CD4-positive, alpha-beta T cell treated with Interleukin-21 for 1 hour (primary cell): ENCODE measurements at places on chromosomes 16 and 17.

- DNase-seq: no peak
Observed at GRCh38 chr17:28515518-28515917, 9.4 kb downstream of the FOXN1 start.

DNA sequence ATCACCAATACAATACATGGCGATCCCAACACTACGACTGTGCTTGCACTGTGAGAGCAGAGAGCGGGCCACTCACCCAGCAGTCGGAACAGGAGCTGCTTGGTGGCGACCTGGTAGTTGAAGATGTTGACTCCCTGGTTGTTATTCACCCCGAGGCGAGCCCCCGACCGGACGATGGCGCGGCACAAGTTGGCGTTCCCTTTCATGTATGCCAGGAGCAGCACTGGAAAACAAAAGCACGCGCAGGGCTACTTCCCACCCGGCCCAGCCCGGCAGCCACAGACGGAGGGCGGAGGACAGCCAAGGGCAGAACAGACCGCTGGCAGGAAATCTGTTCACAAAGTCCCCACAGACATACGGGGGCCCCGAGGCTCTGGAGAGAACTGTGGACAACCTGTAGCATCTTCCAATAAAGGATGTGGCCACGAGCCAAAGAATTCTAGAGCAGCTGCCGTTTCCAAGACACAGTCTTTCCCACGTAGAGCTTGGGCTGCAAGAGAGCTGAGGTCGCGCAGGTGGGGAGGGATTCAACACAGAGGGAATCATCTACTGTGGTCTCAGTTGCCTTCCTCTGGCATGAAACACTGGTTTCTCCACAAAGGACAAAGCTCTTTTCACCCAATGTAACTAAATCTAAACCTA, 27.8 kb downstream of the CYB5D2 start:
- DNase-seq: no peak

- no peak for DNase-seq
Observed at GRCh38 chr16:68781784-68782183, 44.7 kb downstream of the CDH1 start.

- DNase-seq: no peak
Observed at GRCh38 chr17:27502526-27503324, 46.5 kb downstream of the KSR1 start.

DNA sequence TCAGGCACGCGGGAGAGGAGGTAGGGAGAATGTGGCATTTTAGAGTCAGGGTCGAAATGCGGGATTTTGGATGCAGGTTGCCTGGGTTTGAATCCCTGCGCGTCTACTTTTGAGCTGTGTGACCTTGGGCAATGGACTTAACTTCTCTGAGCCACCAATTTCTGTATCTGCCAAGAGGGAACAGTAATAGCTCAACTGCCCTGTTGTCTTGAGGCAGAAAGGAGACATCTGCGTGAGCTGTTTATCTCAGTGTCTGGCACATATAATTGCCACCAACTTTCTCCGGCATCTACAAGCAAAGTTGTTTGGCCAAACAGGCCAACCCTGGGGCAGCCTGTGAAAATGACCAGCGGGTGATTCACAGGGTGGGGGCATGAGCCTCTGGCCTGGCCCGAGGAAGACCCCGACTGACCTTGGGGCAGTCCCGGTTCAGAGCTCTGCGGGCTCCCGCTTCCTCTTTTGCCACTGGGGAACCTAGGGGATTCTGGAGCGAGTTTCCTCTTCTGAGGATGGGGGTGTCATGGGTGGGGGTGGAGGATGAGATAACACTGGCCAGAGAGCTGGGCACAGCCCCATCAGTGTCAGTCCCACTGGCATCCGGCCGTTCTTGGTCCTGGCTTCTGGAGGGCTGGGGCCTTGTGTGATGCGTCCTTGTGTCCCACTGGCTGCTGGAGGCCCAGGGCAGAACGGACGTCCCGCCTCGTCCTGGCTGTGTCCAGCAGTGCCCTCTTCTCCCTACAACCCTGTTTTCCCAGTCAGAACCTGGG, 1.3 kb downstream of the SNN start:
- peak; percentile 17 for DNase-seq

DNA sequence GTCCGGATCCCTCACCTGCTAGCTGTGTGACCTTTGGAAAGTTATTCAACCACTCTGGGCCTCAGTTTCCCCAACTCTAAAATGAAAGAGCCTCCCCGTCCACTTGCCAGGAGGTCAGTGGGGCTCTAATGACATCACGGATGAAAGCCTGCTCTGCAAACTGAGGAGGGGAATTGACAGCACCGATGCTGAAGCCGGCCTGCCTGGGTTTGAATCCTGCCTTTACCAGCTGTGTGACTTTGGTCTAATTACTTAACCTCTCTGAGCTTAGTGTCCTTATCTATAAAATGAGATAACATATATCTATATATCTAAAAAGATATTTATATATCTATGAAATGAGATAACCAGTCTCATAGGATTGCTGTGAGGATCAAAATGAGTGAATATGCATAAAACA, 1.9 kb downstream of the STX1B start:
- DNase-seq: no peak

GRCh38 chr17:56028837-56029236, 124.4 kb upstream of the ANKFN1 start:
- no peak for DNase-seq

- DNase-seq: no peak
Observed at GRCh38 chr17:2043785-2044184, 2.0 kb downstream of the OVCA2 start.

- DNase-seq: no peak
Observed at GRCh38 chr17:73782641-73783381, 138.6 kb upstream of the SDK2 start.

DNA sequence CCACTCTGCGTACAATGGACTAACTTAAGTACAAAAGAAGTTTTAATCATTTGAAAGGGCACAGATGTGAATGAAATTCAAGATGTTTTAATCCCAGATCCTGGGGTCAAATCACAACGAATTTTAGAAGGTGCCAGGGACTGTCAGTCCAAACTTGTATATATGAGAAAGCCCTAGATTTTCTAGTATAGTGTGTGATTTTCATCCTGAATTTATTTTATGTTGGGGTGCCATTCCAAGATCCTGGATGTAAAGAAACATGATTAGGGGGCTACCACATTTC, 64.3 kb downstream of the TUBD1 start:
- DNase-seq: no peak

DNA sequence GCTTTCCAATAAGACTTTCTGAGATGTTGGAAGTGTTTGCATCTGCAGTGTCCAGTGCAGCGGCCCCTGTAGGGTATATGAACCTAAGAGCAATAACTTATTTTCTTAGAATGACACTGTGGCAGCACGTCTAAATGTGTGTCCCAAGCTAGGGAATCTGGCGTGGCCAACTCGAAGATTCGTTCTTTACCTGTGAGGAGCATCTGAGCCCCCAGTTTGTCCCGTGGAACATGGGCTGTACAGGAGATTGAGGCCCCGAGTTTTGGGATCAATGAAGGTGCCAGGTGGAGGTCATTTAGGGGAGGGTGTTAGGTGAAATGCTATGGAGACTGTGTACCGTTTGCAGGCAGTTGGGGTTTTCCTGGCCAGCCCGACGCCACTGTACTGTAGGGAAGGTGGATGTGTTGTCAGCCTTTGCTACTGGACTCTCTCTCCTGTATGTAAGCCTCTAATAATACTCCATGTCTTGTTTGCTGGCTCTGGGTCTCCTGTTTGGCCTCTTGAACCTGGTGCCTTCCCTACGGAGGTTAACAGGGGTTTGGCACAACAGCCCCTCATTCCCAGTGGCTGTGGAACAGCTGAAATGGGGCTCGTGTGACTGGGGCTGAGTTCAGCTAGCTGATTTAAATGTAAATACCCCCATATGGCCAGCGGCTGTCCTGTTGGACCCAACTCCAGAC, 45.5 kb upstream of the SDK2 start:
- no peak for DNase-seq

DNA sequence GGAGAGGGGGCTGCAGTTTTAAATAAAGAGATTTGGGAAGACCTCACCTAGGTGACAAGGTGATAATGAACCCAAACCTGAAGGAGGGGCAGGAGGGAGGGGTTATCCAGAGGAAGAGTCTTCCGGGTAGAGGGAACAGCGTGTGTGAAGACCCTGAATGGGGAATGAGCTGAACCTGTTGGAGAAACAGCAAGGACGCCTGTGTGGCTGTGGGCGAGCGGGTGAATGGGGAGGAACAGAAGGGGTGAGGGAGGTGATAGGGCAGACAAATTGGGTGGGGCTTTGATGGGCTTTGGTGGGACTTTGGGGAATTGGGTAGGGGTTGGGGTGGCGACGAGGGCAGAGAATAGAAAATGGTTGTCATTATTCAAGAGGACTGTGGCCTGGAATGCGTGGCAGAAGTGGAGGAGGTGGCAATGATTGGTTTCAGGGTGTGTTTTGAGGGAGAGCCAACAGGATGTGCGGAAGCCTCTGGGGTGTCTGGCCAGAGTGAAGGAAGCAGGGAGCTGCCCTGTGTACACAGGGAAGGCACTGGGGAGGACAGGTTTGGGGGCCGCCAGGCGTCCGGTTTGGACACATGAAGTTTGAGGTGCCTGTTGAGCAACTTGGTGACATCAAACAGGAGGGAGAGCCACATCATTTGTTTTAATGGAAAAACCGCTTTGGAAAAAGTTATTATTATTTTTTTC, 48.7 kb downstream of the NKD1 start:
- no peak for DNase-seq

DNA sequence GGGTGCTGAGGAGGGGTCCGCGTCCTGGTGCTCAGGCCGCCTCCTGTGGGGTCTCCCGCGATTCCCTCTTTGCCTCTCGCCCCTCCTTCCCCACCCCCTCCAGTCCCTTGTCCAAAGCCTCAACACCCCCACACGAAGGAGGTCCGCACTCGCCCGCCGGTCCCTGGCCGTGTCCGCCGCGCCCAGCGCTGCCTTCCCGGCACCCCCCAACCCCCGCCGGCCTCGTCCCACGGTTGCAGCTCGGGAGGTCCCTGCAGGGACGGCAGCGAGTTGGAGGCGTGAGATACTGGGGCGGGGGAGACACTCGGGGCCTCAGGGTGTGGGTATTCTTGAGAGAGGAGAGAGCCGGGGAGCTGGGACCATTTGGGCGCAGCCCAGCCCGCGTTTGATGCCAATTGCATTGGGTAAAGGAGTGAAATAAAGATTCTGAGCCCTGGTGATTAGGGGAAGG, 468 bp downstream of the FLYWCH2 start:
- DNase-seq: no peak

DNA sequence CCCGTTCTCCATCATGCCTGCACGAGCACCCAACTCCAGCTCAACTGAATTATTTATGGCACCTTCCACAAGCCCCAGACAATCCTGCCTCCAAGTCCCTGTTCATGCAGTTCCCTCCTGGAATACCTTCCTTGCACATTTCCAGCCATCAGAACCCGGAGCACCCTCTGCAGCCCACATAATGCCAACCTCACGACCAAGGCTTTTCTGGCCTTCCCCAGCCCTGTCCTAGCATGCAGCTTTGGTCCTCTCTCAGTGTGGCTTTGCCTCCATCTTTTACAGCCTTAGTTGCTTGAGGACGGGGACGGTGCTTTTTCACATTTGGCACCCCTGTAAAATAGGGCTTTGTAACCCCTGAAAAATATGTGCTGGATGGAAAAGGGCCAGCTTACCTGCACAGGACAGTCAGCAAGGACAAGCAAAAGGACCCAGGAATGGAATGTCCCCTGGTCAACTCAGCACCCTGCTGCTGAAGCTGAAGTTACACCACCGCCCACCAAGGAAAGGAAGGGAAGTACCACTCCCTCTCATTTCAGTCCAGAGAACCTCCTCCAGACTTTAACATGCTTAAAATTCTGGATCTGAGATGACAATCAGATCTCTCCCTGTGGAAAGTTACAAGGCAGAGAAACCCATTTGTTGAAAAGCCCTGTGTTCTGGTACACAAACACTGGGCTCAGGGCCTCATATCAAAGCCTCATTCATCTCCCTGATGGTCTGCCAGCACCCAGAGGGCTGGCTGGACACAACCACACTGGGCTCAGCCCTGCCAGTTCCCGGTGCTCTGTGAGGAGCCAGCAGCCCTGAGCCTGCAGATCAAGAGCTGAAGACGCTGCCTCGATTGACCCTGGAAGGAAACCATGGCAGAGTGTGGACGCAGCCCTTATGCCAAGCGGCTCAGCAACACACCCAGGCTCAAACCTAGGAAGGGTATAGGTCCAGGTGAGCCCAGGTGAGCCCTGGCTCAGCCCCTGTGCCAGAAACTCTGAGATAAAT, 2.9 kb downstream of the SLC39A11 start:
- no peak for DNase-seq

- no peak for DNase-seq
Observed at GRCh38 chr17:72591289-72592241, 470.7 kb downstream of the SOX9 start.

DNA sequence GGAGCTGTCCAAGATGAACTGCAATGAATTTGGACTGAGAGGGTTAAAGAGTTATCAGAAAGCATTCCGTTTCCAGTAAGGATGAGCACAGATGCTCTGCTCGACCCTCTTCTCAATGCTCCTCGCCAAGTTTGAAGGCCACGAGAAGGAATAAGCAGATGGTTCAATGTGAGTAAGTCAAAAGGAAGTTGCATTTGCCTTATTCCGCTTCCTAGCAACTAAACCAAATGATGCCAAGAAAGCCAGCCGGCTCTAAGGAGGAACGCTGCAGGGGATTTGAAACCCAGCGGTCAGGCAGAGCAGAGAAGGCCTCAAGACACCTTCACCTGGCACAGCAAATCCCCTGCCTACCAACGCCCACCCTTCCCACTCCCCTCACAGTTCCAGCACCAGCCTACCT, 52.1 kb upstream of the CNEP1R1 start:
- DNase-seq: no peak

DNA sequence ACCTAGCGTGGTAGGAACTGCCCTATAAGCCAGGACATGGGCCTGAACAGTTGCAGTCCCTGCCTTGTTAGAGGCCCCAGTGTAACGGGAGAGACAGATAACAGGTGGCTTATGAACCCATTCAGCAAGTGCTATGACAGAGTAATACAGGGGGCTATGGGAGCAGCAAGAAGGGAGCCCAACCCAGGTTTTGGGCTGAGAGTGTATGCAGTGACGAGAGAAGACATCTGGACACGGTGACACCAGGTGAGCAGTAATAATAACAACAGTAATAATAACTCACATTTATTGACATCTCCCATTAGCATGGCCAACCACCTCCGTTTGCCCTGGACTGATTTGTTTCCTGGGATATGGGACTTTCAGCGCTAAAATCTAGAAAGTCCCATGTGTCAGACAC, 100.8 kb downstream of the IRX5 start:
- no peak for DNase-seq

GRCh38 chr16:60367739-60368138, 1633.6 kb upstream of the GOT2 start:
- DNase-seq: no peak

DNA sequence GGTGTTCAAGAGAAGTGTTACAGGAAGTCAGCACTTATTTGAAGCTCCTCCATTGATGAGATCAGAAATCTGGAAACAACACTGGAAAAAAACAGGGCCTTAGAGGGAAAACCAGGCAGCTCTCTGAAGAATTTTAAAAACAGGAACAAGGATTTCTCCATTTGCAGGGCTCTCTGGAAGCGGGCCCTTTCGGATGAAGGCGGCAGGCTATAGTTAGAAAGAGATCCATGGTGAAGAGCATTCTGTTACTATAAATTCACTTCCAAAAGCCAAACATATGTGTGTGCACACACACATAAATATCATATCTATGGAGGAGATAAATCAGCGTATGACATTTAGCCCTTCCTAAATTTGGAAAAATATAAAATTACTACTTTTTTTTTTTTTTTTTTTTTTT, 42.6 kb upstream of the GRIN2A start:
- DNase-seq: no peak
